ENCODE measurements at places on chromosomes 3 and 15.

DNA sequence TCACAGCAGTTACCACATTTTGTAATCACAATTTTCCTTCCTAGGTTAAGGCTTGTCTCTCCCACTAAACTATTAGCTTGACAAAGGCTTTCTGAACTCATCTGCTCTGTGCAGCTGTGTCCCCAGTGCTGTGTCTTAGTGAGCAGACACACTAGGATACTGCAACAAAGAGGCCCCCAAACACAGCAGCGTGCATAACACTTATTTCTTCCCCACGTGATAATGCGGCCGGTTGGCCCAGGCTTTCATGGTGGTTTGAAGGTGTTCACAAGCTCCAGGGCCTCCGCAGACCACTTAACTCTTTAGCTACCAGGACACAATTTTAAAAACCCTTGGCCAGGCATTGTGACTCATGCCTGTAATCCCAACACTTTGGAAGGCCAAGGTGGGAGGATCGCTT, 2.2 kb upstream of the HDAC11 start:
- no peak for DNase-seq

DNA sequence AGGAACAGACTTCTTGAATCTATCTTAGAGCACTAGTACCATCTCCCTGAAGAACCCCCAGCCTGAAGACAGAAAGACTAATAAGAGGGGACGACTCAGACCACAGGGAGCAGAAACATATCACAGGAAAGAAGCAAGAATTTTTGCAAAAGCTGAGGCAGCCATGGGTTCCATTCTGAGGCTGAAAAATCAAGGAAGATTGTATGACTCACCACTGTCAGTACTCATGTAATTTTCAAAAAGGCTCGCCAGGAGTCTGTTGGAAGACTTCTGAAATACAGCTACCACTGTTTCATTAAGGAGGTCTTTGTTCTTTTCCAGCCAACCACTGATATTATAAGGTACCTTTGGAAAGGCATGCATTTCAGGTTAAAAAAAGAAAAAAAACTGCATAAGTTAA, 47.5 kb downstream of the MYH15 start:
- DNase-seq, result peak; percentile 71

DNA sequence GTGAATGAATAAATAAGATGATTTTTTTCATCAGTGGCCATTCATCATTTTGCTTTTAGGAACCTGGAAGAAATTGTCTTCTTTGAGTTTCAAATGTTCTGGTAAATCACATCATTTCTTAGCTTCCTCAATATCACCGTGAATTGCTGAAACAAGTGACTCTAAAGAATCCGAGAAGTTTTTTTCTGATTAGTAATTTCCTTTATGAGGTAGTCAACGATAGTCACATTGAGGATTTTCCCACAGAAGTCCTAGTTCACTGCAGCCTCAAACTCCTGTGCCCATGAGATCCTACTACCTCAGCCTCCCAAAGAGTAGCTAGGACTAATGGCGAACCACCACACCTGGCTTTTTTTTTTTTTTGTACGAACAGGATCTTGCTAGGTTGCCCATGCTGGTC, 3.6 kb upstream of the TMPRSS7 start:
- DNase-seq, result peak; percentile 18

DNA sequence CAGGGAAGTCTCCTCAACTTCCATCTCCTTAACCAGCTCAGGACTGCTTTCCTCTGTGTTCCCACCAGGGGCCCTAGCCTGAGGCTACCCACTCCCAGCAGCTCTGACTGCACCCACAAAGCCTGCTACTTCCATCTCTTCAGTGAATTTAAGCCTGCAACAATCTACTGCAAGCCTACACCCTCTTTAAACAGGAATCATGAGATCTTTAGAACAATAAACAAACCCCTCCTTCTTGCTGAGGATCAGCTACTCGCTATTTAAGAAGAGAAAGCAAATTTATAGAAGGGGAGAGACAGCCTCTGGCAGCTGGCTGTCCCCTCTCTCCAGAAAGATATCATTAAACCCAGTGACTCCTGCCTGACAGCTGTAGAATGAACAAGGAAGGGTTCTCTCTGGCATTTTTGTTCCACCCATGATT, 51.9 kb downstream of the ARHGAP31 start:
- no peak for DNase-seq

DNA sequence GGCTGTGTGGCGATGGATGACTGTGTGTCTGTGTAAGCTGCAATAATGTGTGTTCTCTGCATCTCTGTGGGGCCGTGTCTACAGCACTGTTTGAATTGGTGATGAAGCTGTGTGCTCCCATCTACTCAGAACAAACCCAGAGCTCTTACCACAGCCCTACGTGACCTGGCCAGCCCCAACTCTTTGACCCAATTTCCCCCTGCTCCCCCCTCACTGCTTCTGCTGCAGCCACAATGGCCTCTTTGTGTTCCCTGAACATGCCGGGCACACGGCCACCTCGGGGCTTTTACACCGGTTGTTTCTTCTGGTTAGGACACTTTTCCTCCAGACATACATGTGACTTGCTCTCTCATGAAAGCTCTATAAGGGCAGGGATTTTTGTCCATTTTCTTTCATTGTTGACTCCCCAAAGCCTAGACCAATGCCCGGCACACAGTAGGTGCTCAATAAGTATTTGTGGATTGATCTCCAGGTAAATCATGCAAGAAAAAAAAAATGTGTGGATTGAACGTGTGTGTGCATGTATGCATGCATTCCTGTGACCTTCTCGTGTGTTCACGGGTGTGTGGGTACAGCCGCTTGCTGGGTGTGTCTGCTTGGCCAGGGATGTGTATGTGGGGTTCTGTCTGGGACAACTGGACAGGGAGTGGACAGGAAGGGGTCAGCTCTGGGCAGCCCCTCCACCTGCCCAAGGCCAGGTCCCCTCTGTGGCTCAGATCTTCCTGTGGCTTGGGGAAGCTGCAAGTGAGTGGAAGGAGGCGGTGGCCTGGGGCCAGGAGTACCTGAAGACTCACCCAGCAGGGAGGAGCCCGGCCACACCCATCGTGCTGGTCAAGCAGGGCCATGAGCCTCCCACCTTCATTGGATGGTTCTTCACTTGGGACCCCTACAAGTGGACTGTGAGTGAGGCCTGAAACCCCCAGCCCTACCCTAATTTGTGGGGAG, 14.8 kb downstream of the VILL start:
- no peak for DNase-seq

DNA sequence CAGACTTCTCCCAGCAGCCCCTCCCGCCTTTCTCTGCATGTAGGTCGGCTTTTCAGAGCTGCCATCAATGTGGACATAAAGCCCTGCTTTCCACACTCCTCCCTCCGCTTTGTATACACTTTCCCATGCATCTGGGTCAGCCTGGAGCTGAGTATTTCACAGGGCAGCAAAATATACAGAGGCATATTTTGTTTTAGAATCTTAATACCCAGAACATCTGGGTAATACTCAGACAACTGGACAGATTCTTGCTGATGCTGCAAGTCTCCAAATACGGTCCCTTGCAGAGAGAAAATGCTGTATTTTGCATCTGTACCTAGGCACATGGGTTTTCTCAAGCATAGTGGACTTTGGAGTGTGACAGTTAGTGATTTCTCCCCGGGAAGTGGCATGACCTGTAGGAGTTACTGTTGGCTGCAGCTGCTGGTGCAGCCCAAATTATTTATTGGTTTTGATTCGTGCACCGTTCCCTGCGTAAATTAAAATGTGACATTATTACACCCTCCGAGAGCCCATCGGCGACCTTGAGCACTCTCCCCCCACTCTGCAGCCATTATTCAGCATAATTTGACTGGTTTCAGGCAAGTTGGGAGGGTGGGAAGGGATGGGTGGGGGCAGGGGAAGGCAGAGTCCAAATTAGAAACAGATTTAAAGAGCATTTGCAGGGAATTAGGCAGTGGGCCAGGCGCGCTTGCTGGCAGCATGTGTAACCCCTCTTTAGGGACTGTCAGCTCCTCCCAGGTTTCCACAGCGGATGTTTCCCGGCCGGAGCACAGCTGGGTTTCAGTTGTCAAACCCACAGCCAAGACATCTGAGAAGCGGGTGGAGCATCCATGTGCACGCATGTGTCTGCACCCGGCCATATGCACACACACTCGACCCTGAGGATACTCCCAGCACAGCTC, 100.8 kb downstream of the CPN2 start:
- DNase-seq, result peak; percentile 88

- DNase-seq, result no peak
Measured at GRCh38 chr3:171177056-171177455, 150.5 kb upstream of the SLC2A2 start.

DNA sequence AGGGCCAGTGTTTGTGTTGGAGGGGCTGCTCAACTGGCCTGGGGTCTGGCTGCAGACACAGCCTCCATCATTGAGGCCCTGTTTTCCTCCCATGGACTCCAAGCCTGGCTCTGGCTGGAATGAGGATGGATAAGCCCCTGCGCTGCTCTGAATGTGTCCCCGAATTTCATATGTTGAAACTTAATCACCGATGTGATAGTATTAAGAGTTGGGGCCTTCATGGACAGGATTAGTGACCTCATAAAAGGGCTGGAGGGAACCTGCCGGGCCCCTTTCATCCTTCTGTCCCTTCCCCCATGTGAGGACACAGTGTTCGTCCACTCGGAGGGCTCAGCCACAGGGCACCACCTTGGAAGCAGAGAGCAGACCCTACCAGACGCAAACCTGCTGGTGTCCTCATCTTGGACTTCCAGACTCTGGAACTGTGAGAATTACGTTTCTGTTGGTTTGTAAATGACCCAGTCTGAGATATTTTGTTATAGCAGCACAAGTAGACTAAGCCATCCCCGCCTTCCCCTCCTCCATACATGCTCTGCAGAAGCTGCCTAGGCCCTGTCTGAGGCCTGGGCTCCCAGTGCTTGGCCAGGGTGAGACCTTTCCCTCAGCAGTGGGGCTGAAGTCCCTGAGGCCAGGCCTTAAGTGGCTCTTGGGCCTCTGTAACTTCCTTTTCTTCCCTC, 3.8 kb upstream of the LCTL start:
- no peak for DNase-seq
